C1 segment of cervical spinal cord (tissue), 14 donors: ENCODE measurements at places on chromosomes 1 and 21.

DNA sequence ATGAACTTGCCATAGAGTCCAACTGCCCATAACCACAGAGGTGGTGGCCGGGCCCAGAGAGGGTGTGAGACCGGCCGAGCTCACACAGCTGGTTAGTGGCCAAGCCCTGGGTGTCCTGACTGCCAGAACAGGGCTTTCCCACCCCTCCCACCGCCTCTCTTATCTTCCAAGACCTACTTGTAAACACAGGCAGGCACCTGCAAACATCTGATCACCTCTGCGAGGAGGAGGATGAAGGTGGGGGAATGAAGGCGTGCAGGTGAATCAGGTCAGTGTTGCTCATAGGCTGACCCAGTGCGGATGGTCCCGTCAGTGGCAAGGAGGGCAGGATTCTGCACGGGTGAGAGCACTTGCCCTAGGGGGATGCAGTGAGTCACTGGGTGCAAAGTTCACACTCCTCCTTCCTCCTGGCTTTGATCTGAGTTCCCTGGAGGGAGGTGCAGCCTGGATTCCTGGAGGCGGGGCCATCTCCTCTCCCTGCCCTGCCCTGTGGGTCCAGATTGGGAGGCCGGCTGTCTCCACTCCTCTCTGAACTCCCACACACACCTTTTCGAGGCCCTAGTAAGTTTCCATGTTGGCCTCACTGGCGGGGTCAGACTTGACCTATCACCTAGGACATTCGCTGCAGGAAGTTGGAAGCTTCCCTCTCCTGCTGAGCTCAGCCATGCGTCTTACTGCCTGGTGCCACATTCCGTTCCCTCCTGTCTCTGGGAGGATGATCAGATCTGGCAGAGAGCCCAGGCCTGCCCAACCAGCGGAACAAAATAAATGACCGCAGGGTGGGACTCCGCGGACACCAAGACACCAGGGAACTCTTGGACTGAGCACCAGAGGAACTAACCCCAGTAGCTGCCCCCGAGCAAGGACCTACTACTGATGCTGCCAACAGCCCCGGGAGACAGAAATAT, 7.3 kb downstream of the UQCRHL start:
- DNase-seq = peak; percentile 13

DNA sequence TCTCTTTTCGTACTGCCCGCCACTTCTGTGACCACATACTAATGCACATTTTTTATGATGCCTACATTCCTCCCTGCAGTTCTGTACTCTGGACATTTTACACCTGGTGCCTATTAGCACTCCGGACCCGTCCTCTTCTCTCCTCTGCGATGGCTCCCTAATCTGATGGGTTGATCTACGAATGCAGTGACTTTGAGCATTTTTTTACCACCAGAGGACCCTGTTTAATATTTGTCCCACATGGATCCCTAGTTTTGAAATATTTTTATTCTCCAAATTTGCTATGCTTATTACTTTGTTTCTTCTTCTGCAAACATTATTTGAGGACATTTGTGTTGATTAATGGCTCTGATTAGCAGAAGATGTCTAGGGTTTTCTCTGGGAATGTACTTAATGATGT, 5.2 kb downstream of the PPFIA4 start:
- no peak for DNase-seq

DNA sequence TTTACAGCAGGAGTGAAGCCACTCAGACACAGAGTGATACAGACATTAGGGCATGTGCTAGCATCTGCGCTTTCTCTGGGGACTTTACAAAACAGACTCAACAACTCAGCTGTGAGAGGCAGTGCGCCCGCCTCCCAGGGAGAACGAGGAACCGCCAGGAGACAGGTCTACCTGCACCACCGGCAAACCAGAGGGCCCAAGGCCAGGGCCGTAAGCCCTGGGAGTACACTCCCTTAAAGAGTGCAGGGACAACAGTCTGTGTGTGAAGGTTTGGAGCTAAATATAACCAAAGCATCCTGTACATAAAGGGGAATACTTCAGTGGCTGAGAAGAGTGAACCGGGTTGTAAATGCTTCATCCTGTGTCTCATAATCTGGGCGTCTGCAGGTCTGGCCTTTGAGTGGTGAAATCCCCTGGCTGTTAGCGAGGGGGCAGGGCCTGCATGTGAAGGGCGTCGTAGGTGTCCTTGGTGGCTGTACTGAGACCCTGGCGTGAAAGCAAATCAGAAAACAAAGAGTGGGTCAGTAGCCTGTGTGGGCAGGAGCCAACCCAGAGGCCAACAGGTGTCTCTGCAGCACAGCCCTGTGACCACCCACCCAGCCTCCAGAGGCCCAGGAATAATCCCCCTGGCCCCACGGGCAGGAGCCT, 86.9 kb downstream of the CD247 start:
- no peak for DNase-seq

DNA sequence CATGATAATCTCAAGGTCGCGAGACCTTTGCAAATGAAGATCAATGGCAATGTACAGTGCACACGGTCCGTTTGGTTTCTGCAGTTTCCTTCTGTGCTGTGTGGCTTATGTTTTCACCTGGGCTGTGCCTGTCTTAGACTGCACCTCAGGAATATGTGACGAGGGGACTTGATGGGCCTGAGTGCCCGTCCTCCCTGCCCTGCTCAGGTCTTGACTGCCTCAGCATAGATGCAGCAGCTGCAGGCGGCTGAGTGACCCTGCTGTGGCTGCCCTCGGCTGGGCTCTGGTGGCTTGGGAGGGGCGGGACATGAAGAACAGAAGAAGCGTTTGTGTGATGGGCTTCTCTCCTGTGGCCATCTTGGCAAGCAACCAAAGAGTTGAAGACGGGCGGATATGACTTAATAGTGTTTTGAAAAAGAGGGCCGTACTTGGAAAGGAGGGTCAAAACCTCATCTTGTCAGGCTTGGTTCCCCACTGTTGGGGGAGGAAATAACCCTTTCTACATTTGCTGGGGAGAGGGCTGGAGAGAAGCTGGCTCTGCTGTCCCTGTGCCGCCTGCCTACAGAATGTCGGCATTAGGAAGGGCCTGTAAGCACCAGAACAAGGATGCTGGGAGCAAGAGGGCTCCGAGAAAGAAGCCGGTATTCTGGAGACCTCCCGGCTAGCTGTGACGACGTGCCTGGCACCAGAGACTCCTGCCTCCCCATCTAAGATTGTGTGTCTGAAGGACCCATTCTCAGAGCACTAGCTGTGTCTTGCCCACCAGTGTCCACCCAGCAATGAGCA, 7.1 kb downstream of the MYBPHL start:
- DNase-seq = peak; percentile 81

DNA sequence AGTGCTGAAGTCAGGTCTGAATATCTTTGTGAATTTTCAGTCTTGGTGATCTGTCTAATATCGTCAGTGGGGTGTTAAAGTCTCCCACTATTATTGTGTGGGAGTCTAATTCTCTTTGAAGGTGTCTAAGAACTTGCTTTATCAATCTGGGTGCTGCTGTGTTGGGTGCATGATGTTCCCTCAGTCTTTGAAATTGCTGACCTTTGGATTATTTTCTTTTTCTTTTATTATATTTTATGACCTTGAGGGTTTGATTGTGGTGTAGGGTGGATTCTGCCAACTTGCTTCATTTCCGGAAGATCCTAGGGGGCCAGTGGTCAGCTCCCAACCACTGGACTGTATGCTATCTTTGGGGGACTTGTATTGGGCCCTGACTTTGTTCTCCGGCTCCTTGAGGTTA, 415.3 kb downstream of the USP25 start:
- DNase-seq = no peak

- DNase-seq = no peak
These were observed 47.0 kb downstream of the C1orf198 start for GRCh38 chr1:230821346-230821745.

DNA sequence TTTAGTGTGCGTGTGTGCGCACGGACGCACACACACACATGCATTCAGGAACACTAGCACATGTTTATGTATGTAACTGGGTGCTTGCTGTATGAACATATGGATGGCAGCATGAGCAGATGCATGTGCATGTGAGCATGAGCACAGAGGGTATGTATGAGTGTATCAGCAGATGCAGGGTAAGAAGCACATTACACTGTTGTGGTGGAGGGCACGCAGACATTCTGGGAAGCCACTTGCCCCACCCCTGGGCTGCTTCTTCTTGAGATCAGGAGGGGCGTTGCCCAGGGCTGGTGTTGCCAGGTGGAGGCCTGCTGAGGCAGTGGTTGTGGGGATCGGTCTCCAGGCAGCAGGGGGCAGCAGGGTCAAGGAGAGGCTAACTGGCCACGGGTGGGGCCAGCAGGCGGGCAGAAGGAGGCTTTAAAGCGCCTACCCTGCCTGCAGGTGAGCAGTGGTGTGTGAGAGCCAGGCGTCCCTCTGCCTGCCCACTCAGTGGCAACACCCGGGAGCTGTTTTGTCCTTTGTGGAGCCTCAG, 3.9 kb upstream of the P3R3URF start:
- DNase-seq = no peak

- DNase-seq = no peak
These were observed 24.1 kb downstream of the GPR3 start for GRCh38 chr1:27416387-27417111.

DNA sequence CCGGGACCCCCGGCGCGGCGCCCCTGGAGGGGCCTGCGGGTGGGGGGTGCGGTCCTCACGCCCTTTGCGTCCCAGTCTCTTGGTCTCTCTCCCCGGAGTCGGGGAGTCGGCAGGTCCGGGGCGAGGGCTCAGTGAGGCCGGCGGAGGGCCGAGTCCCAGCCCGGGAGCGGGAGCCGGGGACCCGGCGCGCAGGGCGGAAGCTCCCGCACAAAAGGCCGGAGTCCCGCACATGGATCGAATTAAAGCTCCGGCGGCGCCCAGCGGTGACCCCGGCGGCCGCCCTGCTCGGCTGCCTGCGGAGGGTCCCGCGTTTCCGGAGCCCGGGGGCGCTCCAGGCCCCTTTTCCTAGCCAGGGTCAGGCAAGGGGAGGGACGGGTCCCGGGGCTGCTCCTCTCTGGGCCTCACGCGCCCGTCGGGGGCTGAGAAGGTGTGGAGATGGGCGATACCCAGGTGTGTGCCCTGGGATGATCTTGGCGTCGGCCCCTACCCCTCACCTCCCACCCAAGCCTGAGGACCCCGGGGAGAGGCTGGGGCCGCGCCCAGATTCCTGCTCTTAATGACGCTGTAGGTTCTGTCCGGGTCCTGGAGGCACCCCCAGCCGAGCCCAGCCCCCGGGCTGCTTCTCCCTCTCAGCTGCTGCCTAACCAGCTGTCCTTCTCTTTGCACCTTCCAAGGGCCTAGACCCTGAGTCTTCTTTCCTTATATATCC, 512 bp downstream of the FBLIM1 start:
- DNase-seq = no peak

DNA sequence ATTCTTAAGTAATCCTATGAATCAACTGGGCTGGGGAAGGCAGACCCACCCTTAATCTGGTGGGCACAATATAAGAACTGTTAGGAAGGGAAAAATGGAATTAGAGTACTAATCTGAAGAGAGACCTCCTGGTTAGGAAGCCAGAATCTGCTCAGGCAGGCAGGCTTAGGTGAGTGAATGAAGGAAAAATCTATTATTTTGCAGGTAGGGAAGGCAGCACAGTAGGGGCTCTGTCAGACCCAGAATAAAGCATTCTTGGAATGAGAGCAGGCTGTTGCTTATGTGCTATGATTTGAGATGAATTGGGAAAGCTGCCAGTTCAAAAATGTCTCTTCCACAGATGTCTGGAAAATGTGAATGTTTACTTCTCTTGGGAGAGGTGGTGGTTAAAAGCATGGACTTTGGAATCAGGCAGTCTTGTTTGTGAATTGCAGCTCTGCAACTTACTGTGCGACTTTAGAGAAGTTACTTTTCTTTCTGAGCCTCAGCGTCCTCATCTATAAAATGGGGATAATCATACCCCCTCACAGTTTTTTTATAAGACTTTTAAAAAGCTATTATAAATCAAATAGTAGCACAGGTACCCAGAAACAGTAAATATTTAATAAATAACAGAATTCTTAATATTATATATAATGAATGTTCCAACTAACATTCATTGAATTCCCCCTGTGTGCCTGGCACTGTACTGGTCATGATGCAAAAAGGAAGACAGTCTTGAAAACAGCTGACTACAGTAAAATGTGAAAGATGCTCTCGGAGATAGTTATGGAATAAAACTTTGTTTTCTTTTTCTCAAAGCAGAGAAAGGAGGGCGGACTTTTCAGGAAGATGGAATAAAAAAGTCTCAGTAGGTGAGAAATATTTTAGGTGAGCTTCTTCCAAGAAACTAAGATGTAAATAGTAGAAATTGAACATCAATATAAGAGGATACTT, 15.3 kb upstream of the ZNF644 start:
- no peak for DNase-seq

DNA sequence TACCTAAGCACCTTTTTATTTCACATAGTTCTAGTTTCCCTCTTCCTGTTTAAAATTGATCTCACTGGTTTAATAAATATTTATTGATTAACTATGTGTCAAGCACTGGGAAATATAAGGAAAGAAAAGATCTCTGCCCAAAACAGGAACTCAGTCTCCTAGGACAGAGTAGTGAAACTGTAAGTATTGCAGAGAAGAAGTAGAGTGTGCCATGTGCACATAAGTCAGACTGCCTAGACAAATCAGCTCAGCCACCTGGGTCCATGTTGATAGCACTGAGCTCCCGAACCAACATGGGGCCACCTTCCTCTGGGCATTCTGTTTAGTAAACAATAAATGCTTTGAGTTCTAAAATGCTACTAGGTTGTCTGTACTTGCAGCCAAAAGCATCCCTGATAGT, 9.8 kb upstream of the SSX2IP start:
- no peak for DNase-seq

- DNase-seq = no peak
These were observed at the start of gene CFAP74 for GRCh38 chr1:2003541-2004131. Gene CFAP74, minus strand, starts transcription at chr1:2003786. Its CDS starts 12,830 bp downstream, at chr1:1990956.
